IMR-90 (cell line): ENCODE measurements at places on chromosomes 4 and X. TPM values are rescaled to one million over a fixed set of nuclear protein-coding genes. Genes with fewer than 3 reads are reported as not detected.

The CENPVL2 gene
- not detected in 2 replicates for total RNA-seq

DNA sequence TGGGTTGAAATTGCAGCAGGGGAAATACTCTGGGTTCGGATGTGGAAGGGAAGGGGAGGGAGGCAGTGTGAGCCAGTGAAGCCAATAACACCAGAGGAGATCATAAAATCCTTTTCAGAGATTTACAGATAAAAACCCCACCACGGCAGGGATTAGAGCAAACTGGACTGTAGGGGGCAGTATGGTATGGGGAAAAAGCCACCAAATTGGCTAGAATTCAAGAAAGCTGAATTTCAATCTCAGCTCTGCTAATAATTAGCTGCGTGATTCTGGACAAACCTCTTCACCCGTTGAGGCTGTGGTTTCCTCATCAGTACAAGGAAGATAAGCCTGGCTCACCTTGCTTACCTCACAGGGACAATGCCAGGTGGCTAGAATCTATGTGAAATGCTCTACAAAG lies 108.1 kb downstream of the ATG4A start:
- no peak overlapping the region for H3K4me3 ChIP-seq
- H3K4me1 ChIP-seq: no peaks in the 10 kb centered on the region
- no peaks in the 10 kb centered on the region for H3K36me3 ChIP-seq
- peaks cover 17% of the 10 kb centered on the region for H3K27me3 ChIP-seq
- no peak overlapping the region for H3K27ac ChIP-seq
- peak; percentile 22 for DNase-seq

DNA sequence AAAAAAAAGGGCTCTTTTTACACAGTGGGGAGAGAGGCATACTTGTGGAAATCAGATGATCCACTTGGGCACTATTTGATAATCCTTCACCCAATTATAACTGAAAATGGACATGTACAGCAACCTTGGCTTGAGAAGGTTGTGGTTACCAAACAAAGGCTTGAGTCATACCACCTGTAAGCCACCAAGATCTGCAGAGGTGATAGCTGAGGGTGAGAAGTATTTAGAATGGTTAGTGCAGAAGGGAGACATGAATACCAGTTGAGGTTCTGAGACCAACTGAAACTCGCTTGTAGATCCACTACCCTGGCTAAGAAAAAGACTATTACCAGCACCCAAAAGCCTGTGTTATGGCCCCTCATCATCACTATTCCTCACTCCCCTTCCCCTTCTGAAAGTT lies 614.0 kb downstream of the STIM2 start:
- no peak overlapping the region for H3K4me3 ChIP-seq
- H3K27me3 ChIP-seq: no peaks in the 10 kb centered on the region
- H3K27ac ChIP-seq: no peak overlapping the region

GRCh38 chr4:94454405-94454804 lies 2.7 kb downstream of the PDLIM5 start:
- DNase-seq: peak; percentile 15
- H3K4me3 ChIP-seq: no peak overlapping the region
- H3K4me1 ChIP-seq: peaks cover 6% of the 10 kb centered on the region
- peaks cover 3% of the 10 kb centered on the region; the same call in 1 of the 2 replicates for H3K36me3 ChIP-seq
- H3K27ac ChIP-seq: no peak overlapping the region

The CWH43 gene
- not detected in 2 replicates for total RNA-seq

The CNKSR2 gene
- total RNA-seq: 0.56 and 0.90 TPM in 2 replicates

- peak overlapping the region; percentile 86 for H3K27ac ChIP-seq
- H3K27me3 ChIP-seq: no peaks in the 10 kb centered on the region
- peak overlapping the region; percentile 70 for H3K4me3 ChIP-seq
- peaks cover 1% of the 10 kb centered on the region; the same call in 1 of the 2 replicates for H3K4me1 ChIP-seq
- peak; percentile 34 for DNase-seq
Observed at GRCh38 chr4:106315476-106315967, 487 bp downstream of the TBCK start.

GRCh38 chrX:37405956-37406355 lies 56.8 kb downstream of the PRRG1 start:
- H3K4me3 ChIP-seq: no peak overlapping the region
- no peaks in the 10 kb centered on the region for H3K36me3 ChIP-seq
- no peak overlapping the region for H3K27ac ChIP-seq
- H3K27me3 ChIP-seq: no peaks in the 10 kb centered on the region
